Heart right ventricle (tissue), 16 donors: ENCODE measurements at places on chromosomes 4 and X. TPM values are rescaled to one million over a fixed set of nuclear protein-coding genes. Genes with fewer than 3 reads are reported as not detected.

DNA sequence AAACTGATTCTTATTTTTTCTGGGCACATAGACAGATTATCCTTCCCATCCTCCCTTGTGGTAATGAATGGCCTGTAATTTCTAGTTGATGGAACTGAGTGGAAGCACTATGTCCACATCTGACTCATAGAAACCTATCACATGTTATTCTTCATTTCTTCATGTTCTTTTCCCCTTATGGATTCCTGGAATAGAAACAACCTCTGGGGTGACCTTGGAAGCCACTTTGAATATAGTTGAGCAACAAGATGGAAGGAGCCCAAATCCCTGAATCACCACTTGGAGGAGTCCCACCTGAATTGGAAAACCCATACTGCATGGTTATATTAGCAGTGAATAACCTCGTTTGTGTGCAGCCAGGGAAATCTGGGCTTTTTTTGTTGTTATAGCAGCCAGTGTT lies 137.8 kb downstream of the MID1IP1 start:
- no peak overlapping the region for H3K4me3 ChIP-seq
- H3K27ac ChIP-seq = no peak overlapping the region
- H3K36me3 ChIP-seq = no peaks in the 10 kb centered on the region
- DNase-seq = no peak
- H3K4me1 ChIP-seq = no peaks in the 10 kb centered on the region
- no peaks in the 10 kb centered on the region for H3K27me3 ChIP-seq

GRCh38 chr4:42653626-42654560 lies 3.0 kb downstream of the ATP8A1 start:
- H3K4me3 ChIP-seq = no peak overlapping the region
- no peaks in the 10 kb centered on the region for H3K36me3 ChIP-seq
- no peaks in the 10 kb centered on the region for H3K27me3 ChIP-seq
- H3K4me1 ChIP-seq = peaks cover 19% of the 10 kb centered on the region
- DNase-seq = no peak

GRCh38 chr4:10239982-10240654 lies 123.5 kb upstream of the WDR1 start:
- no peak overlapping the region for H3K27ac ChIP-seq
- H3K27me3 ChIP-seq = no peaks in the 10 kb centered on the region
- no peaks in the 10 kb centered on the region for H3K4me1 ChIP-seq
- no peaks in the 10 kb centered on the region for H3K36me3 ChIP-seq
- H3K4me3 ChIP-seq = no peak overlapping the region

- H3K4me1 ChIP-seq = no peaks in the 10 kb centered on the region
- no peaks in the 10 kb centered on the region for H3K27me3 ChIP-seq
- no peaks in the 10 kb centered on the region for H3K36me3 ChIP-seq
- H3K4me3 ChIP-seq = no peak overlapping the region
- DNase-seq = no peak
Observed at GRCh38 chr4:187380181-187380581, 615.4 kb upstream of the ZFP42 start.

DNA sequence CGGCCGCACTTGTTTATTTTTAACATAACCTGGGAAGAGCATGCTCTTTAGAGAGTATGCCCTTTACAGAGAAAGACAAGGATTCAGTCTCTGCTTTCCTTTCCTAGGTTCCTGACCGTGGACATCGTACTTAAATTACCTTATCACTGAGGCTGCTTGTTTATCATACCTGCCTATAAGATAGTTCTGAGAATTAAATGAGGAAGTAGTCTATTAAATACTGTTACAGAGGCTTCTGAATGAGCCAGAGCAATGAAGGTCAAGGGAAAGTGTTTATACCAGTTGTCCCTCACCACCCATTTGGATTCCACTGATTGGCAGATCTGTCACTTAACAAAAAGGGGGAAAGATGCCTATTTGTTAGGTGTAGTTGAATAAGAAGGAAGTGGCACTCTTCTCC lies 10.0 kb downstream of the TXLNG start:
- no peaks in the 10 kb centered on the region for H3K27me3 ChIP-seq
- peaks cover 5% of the 10 kb centered on the region for H3K36me3 ChIP-seq
- H3K4me1 ChIP-seq = no peaks in the 10 kb centered on the region
- H3K4me3 ChIP-seq = no peak overlapping the region
- DNase-seq = no peak

Gene C4orf50
- polyA plus RNA-seq = not detected

Gene OPN1MW3
- polyA plus RNA-seq = not detected

- DNase-seq = no peak
- no peaks in the 10 kb centered on the region for H3K36me3 ChIP-seq
- no peaks in the 10 kb centered on the region for H3K27me3 ChIP-seq
- H3K4me3 ChIP-seq = no peak overlapping the region
- no peak overlapping the region for H3K27ac ChIP-seq
Observed at GRCh38 chr4:19177616-19178015, 1074.1 kb upstream of the SLIT2 start.

DNA sequence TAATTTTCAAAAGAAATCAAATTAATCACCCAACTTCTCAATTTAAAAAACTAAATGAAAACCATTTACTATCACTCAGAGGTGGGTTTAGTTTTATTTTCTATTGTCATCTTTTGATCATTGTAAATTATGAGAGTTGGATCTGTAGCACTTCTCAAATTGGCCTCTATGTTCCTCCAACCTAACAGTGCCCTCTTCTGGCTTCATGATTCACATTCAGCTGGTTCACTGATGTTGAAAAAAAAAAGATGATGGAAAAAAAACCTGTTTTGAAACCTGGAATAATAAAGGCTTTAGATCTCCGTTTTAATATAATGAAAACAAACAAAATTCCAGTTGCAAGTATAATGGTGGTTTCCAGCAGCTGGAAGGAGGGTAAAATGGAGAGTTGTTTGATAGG lies 2.4 kb upstream of the NBDY start:
- no peaks in the 10 kb centered on the region for H3K36me3 ChIP-seq
- peaks cover 73% of the 10 kb centered on the region for H3K27me3 ChIP-seq
- no peak for DNase-seq
- H3K4me1 ChIP-seq = peaks cover 13% of the 10 kb centered on the region

DNA sequence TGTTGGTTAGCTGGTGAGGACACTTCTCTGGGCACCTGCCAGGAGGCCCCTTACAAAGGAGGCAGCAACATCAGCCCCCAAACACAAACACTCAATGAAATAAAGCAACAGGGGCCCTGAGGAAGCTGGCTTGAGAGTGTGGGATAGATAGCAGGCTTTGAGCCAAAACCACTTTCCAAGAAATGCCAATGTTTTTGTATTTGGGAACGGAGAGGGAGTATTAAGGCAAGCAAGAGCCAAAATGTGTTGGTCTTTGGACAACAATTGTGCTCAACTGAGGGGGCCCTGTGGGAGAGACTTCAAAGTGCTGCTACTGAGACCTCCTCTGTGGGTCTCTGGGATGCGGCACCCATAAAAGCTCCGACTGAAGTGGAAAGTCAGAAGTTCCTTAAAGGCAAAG lies 41.0 kb downstream of the RAI2 start:
- DNase-seq = no peak
- H3K4me3 ChIP-seq = no peak overlapping the region
- H3K36me3 ChIP-seq = no peaks in the 10 kb centered on the region
- H3K27me3 ChIP-seq = no peaks in the 10 kb centered on the region
- H3K4me1 ChIP-seq = peaks cover 21% of the 10 kb centered on the region
- no peak overlapping the region for H3K27ac ChIP-seq

GRCh38 chrX:150570512-150570911 lies 2.1 kb downstream of the MTM1 start:
- H3K4me3 ChIP-seq = no peak overlapping the region
- no peak overlapping the region for H3K27ac ChIP-seq
- H3K36me3 ChIP-seq = no peaks in the 10 kb centered on the region

- peaks cover 49% of the 10 kb centered on the region for H3K4me1 ChIP-seq
- no peak for DNase-seq
- H3K4me3 ChIP-seq = peak overlapping the region; percentile 93
Observed at GRCh38 chr4:2415881-2416563, 2.4 kb downstream of the ZFYVE28 start.

GRCh38 chr4:8351931-8352367 lies 82.4 kb downstream of the HTRA3 start:
- no peak for DNase-seq
- no peaks in the 10 kb centered on the region for H3K27me3 ChIP-seq
- no peak overlapping the region for H3K4me3 ChIP-seq
- peaks cover 6% of the 10 kb centered on the region for H3K4me1 ChIP-seq
- no peaks in the 10 kb centered on the region for H3K36me3 ChIP-seq

Gene GASK1B
- 12.4 TPM for polyA plus RNA-seq

DNA sequence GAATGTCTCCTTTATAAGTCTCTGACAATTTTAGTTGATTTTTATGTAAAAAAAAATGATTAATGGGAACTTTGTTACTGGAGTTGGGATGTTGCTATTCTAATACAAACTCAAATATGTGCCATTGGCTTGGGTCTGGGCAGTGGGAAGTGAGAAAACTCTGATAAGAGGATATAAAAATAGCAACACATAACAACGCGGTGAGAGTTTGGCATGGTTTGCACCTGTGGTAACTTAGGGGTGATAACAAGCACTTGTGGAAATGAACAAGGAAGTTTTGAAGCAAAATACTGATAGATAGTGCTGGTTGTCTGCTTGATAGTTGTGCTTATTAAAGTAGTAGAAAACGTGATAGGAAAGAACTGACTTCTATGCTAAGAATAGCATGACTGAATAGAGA lies 743.3 kb upstream of the AGA start:
- no peaks in the 10 kb centered on the region for H3K36me3 ChIP-seq
- H3K27ac ChIP-seq = no peak overlapping the region
- no peaks in the 10 kb centered on the region for H3K27me3 ChIP-seq
- no peak overlapping the region for H3K4me3 ChIP-seq
- H3K4me1 ChIP-seq = no peaks in the 10 kb centered on the region
- DNase-seq = no peak

- H3K27ac ChIP-seq = no peak overlapping the region
- no peaks in the 10 kb centered on the region for H3K27me3 ChIP-seq
- H3K4me3 ChIP-seq = no peak overlapping the region
- H3K4me1 ChIP-seq = no peaks in the 10 kb centered on the region
- DNase-seq = no peak
Observed at GRCh38 chr4:4726051-4726450, 133.4 kb upstream of the MSX1 start.

- no peak overlapping the region for H3K27ac ChIP-seq
- no peaks in the 10 kb centered on the region for H3K27me3 ChIP-seq
- H3K4me3 ChIP-seq = no peak overlapping the region
- no peak for DNase-seq
- no peaks in the 10 kb centered on the region for H3K4me1 ChIP-seq
Observed at GRCh38 chr4:152709675-152710438, 30.1 kb upstream of the TMEM154 start.

DNA sequence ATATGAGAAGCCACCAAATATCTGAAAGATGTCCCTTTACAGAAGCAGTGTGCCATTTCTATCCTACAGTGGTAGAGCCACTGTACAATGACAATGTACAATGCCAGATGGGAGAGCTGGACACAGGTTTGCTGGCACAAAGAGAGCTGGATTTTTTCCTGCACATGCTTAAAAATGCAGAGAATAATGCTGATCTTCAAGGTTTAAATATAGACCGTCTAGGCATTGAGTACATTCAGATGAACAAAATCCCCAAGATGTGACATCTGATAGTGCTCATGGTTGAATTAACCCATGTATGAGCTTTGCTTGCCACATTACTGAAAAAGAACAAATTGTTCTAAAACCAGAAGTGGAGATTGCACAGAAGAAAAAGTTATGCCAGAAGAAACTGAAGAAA lies 11.7 kb downstream of the ADGRL3 start:
- DNase-seq = no peak
- no peak overlapping the region for H3K27ac ChIP-seq
- H3K27me3 ChIP-seq = no peaks in the 10 kb centered on the region
- no peak overlapping the region for H3K4me3 ChIP-seq
